Activated naive CD8-positive, alpha-beta T cell treated with anti-CD3 and anti-CD28 coated beads, Interleukin-2, amount 10 ng/mL, durations not matched to agents 7 days and 5 days (primary cell): ENCODE measurements at places on chromosomes 13 and 19. TPM values are rescaled to one million over a fixed set of nuclear protein-coding genes. Genes with fewer than 3 reads are reported as not detected.
A peak's percentile ranks its signal among the peaks of the same experiment; 100 is the strongest.

The TEKTIP1 gene
- 11.4 TPM for total RNA-seq

GRCh38 chr19:50607874-50608785 is 31.6 kb downstream of the SYT3 start:
- peaks cover 10% of the 10 kb centered on the region for H3K4me1 ChIP-seq
- peaks cover 18% of the 10 kb centered on the region for H3K27me3 ChIP-seq
- peak overlapping the region; percentile 35 for H3K27ac ChIP-seq
- H3K4me3 ChIP-seq = peak overlapping the region; percentile 58
- DNase-seq = peak; percentile 88

DNA sequence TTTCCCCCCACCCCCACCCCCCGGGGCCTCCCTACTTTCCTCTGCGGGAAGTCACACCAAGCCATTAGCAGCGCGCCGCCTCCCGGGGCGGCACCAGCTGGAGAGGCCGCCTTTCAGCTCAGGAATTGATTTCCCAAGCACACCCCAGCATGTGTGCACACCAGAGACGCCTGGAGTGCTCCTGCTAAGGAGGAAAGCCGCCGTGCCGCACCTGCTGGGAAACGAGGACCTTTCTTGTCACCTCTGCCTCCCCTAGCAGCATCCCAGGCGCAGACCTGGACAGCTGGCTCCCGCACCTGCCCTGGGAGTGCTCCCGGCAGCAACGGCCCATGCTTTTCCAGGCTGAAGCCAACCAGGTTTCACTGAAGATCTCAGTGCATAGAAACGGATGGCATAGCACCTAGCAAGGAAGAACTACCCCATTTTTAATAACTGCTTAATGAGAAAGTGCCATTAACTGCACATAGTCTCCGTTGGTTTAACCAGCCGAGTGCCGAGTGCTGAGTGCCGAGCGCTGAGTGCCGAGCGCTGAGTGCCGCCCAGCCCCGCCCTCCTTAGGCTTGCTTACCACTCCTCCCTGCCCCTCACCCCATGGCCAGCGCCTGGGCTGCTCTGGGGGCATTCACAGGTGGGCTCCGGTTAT is 165.0 kb downstream of the USP12 start:
- peaks cover 4% of the 10 kb centered on the region for H3K4me1 ChIP-seq
- H3K27me3 ChIP-seq = peaks cover 43% of the 10 kb centered on the region
- DNase-seq = no peak
- H3K4me3 ChIP-seq = peak overlapping the region; percentile 61
- H3K36me3 ChIP-seq = no peaks in the 10 kb centered on the region

The BST2 gene
- 197 TPM for total RNA-seq

The SOX1 gene
- total RNA-seq = not detected

- H3K4me3 ChIP-seq = no peak overlapping the region
- H3K4me1 ChIP-seq = peaks cover under 1% of the 10 kb centered on the region
- peaks cover 2% of the 10 kb centered on the region for H3K27me3 ChIP-seq
- H3K27ac ChIP-seq = no peak overlapping the region
Observed at GRCh38 chr13:33662392-33662791, 155.6 kb upstream of the RFC3 start.

GRCh38 chr13:50800091-50800739 is 43.3 kb downstream of the DLEU7 start:
- H3K27me3 ChIP-seq = peaks cover 2% of the 10 kb centered on the region
- peaks cover 2% of the 10 kb centered on the region for H3K36me3 ChIP-seq
- no peak overlapping the region for H3K27ac ChIP-seq
- H3K4me3 ChIP-seq = no peak overlapping the region

The CACNG8 gene
- not detected for total RNA-seq

GRCh38 chr13:31947506-31947905 is 84.1 kb upstream of the FRY start:
- H3K4me3 ChIP-seq = no peak overlapping the region
- H3K4me1 ChIP-seq = peaks cover 8% of the 10 kb centered on the region
- no peak overlapping the region for H3K27ac ChIP-seq
- no peaks in the 10 kb centered on the region for H3K36me3 ChIP-seq

DNA sequence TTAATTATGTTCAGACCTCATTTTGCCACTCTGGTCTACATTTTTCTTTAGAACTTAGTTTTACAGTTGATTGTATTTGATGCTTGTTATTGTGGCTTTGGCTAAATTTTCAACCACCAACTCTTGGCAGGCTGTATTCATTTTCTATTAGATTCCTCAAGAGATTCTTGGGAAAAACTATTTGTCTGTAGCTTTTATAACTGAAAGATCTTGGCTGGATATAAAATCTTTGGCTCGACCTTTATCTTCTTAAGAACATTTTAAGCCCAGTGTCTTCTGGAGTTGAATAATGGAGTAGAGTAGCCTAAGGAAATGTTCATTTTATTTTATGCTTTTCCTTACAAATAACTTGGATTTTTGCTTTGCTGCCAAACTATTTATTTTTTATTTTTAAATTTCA is 848.5 kb downstream of the PCDH17 start:
- H3K36me3 ChIP-seq = no peaks in the 10 kb centered on the region
- H3K27me3 ChIP-seq = no peaks in the 10 kb centered on the region
- H3K4me3 ChIP-seq = no peak overlapping the region

GRCh38 chr13:114256547-114256946 is 21.9 kb downstream of the CDC16 start:
- H3K4me3 ChIP-seq = no peak overlapping the region
- no peaks in the 10 kb centered on the region for H3K27me3 ChIP-seq
- no peak for DNase-seq
- H3K4me1 ChIP-seq = peaks cover 12% of the 10 kb centered on the region
- peaks cover 39% of the 10 kb centered on the region for H3K36me3 ChIP-seq

The MLNR gene
- not detected for total RNA-seq

DNA sequence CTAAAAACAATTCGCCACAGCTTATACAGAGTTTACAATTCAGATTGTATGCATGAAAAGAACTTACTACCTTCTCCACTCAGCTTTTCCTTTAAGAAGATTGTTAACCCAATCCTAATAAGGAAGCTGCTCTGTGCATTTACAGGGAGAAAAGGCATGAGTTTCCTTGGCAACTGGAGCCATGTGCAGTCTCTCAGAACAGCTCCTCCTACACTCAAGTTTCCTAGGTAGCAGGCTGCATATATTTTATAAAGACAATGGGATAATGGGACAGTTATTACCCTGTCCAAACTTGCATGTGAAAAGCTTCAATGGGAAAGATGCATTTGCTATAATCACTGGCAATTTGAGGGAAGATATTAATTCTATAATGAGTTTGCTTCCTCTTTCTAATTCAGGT is 125.5 kb upstream of the TRPC4 start:
- no peak overlapping the region for H3K4me3 ChIP-seq
- no peaks in the 10 kb centered on the region for H3K27me3 ChIP-seq
- no peaks in the 10 kb centered on the region for H3K36me3 ChIP-seq
- H3K27ac ChIP-seq = no peak overlapping the region
- no peaks in the 10 kb centered on the region for H3K4me1 ChIP-seq

- H3K27ac ChIP-seq = no peak overlapping the region
- H3K4me3 ChIP-seq = no peak overlapping the region
Observed at GRCh38 chr19:15863272-15863671, 34.6 kb downstream of the CYP4F2 start.

The FGF21 gene
- not detected for total RNA-seq

The TMIGD2 gene
- 50.5 TPM for total RNA-seq

DNA sequence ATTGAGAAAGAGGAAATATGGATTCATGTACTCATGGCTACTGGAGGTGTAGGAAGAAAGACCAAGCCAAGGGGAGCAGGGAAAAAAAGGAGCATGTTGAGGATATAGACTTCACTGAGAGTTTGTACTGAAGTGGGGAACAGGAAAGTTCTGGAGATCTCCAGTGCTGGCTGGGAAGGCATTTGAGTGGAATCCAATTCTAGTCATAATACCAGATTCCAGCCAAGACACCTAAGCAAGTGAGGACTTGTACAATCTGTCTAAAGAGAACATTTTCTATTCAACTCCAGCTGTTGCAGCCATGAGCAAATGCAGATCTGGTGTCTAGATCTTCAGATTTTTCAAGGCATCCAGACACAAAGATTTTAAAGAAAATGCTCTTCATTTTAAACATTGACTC is 412.5 kb downstream of the OXGR1 start:
- H3K27ac ChIP-seq = no peak overlapping the region
- no peak for DNase-seq
- H3K4me3 ChIP-seq = no peak overlapping the region
- H3K4me1 ChIP-seq = no peaks in the 10 kb centered on the region
- H3K36me3 ChIP-seq = no peaks in the 10 kb centered on the region

DNA sequence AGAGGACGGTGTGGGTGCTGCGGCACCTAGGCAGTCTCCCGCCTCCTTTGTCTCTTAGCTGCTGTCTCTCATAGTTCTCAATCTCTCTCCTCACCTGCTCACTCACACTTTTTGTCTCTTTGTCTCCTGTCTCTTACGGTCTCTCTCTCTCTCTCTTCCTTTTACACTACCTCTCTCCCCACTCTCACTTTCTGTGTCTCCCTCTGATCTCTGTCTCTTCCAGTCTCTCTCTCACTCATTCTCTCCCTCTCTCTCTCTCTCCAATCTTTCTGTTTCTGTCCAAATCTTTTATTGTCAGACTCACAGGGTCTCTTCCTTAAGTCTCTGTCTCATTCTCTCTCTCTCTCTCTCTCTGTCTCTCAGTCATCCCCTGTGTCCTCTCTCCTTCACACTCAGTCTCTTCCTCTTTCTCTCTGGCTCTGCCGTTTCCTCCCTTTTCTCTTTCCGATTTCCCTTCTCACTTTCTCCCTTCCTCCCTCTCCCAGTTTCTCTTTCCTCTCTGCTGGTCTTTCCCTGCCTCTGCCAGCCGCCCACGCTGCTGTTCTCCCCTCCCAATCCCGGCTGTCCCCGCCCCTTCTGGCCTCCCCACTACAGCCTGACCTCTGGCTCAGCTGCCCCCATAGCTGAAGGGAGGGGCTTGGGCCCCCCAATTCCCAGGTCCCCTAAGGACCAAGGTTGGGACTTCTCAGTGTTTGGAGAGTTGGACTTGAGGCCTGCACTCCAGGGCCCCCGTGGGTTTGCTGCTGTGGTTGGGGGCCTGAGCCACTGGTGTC is at the start of gene PLEKHA4:
PLEKHA4 (minus strand) TSS at position 504 of the 773 bp plus-strand sequence. CDS start 997 bp downstream, outside the sequence.
- H3K27me3 ChIP-seq = peaks cover 6% of the 10 kb centered on the region
- H3K36me3 ChIP-seq = peaks cover 5% of the 10 kb centered on the region
- no peak within 1 kb of the TSS for H3K4me3 ChIP-seq
- DNase-seq = no peak

- no peaks in the 10 kb centered on the region for H3K36me3 ChIP-seq
- H3K27ac ChIP-seq = no peak overlapping the region
- no peaks in the 10 kb centered on the region for H3K27me3 ChIP-seq
- no peak for DNase-seq
- no peak overlapping the region for H3K4me3 ChIP-seq
- H3K4me1 ChIP-seq = no peaks in the 10 kb centered on the region
Observed at GRCh38 chr19:33750587-33751435, 45.9 kb upstream of the KCTD15 start.

The F10 gene
- not detected for total RNA-seq

The PLVAP gene
- not detected for total RNA-seq

GRCh38 chr13:44809190-44809589 is 180.1 kb downstream of the NUFIP1 start:
- no peak overlapping the region for H3K4me3 ChIP-seq
- no peaks in the 10 kb centered on the region for H3K4me1 ChIP-seq
- no peak overlapping the region for H3K27ac ChIP-seq
- H3K27me3 ChIP-seq = peaks cover 11% of the 10 kb centered on the region
- no peak for DNase-seq
- H3K36me3 ChIP-seq = no peaks in the 10 kb centered on the region

The TMEM238 gene
- total RNA-seq = 17.0 TPM
